ENCODE measurements at places on chromosomes 5 and 9.

DNA sequence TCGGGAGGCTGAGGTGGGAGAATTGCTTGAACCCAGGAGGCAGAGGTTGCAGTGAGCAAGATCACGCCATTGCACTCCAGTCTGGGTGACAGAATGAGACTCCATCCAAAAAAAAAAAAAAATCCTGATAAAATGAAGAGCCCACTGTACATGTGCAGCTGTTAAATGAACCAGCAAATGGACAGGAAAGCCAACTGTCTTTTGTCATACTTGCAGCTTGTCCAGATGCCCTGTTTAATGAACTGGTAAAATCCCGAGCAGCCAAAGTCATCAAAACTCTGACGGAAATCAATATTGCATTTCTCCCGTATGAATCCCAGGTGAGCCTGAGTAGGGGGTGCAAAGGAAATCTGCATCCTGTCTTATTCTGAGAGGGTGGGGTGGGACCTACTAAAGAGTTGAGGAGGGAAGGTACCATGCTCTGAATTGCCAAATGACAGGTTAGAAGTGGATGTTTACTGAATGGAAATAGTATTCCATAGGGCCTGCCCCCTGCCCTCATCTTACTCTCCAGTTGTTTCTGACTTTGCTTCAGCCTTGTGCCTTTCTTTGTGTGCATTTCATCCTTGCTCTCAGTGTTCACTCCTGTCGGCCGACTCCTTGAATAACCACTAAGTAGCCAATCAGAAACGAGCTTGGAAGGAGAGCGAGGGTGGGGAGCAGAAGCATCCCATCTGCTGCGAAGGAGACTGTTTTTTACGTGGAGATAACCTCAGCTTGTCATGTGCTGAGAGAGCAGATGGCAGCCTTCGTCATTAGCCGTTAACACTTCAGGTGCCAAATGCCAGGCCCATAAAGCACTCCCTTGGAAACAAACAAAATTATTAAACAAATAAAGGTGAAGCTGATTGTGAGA, 45.7 kb upstream of the CFAP157 start:
- DNase-seq: peak; percentile 9

DNA sequence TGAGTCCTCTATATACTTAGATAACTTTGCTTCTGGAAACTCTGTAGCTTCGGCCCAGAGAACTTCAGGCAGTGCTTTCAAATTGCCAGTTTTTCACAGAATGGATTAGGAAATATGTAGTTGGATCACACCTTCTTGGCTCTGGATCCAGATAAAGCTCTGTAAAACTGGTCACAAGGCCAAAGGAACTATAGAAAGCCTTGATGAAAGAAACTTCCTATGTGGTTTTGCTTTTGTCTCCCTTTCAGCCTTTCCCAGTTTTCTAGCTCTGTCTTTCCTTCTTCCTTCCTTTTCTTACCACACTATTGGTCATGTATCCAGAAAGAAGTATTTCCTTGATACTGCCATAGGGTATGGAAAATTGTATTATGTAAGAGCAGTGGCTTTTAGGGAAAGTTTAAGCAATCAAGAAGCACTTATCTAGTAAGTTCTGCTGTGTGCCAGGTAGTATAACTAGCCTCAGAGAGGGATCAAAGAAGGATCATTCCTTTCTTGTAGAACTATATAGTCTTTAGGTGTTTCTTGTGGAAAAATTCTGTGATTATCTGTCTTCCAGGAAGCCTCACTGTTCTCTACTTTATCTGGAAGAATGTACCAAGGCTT, 6.3 kb downstream of the GPR21 start:
- no peak for DNase-seq

DNA sequence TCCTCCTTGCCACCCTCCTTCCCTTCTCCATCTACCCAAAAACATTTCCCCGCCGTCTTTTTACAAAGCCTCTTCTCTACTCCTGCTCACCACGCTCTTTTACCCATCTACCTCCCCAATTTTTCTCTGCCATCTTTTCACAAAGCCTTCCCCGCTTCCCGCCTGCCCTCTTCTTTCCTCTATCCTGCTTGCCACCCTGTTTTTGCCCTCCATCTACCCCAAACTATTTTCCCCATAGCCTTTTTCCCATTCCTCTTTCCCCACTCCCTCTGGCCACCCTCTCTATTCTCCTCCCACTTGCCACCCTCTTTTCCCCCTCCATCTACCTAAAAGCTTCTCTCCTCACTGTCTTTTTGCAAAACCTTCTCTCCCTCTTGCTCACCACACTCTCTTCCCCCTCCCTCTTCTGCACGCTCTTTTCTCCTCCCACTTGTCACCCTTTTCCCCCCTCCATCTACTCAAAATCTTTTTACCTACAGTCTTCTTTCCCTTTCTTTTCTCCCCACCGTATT, 19.4 kb upstream of the TRIM52 start:
- no peak for DNase-seq

GRCh38 chr9:113724202-113724601, 151.9 kb upstream of the ZNF618 start:
- no peak for DNase-seq

DNA sequence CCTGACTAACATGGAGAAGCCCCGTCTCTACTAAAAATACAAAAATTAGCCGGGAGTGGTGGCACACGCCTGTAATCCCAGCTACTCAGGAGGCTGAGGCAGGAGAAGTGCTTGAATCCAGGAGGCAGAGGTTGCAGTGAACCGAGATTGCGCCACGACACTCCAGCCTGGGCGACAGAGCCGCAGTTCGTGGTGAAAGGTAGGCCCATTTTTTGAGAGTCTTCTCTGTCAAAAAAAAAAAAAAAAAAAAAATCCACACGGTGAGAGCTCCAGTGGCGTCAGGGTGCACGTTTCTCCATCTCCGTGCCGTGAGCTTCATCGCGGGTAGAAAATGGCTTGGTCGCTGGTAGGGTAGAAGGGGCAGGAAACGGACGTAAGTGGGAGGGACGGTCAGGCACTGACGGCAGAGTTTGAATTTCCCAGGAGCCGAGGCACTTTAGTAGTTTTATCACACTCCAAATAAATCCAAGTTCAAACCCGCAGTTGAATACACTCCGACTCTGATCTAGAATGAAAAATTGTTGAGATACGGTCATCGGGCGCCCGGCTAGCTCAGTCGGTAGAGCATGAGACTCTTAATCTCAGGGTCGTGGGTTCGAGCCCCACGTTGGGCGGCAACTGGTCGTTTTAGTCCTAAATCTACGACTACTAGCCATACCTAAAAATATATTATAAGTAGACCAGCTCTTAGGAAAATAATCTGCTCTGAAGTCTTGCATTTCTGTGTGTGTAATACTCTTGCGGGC, 2.4 kb upstream of the TRIM7 start:
- DNase-seq: peak; percentile 94

- no peak for DNase-seq
These were observed 90.1 kb downstream of the SNCAIP start for GRCh38 chr5:122401976-122402725.

GRCh38 chr5:110842948-110843347, 104.1 kb downstream of the SLC25A46 start:
- no peak for DNase-seq

GRCh38 chr5:158313027-158313732, 454.2 kb upstream of the CLINT1 start:
- DNase-seq: peak; percentile 5

GRCh38 chr5:607541-608428, 4.4 kb upstream of the CEP72 start:
- no peak for DNase-seq

DNA sequence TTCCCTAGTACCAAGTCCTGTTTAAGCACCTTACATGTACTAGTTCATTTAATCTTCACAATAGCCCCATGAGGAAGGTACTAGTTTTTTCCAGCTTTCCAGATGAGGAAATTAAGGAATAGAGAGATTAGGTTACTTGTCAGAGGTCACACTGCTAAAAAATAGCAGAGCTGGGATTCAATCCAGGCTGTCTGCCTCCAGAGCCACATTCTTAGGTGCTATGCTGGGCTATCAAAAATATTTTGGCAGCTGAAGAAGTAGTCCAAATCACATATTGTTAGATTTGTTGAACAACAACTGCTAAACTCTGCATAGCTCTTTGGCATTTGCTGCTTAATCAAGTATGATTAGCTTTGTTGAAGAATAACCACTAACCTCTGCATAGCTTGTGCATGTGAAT, 591.5 kb upstream of the KLF4 start:
- peak; percentile 40 for DNase-seq

DNA sequence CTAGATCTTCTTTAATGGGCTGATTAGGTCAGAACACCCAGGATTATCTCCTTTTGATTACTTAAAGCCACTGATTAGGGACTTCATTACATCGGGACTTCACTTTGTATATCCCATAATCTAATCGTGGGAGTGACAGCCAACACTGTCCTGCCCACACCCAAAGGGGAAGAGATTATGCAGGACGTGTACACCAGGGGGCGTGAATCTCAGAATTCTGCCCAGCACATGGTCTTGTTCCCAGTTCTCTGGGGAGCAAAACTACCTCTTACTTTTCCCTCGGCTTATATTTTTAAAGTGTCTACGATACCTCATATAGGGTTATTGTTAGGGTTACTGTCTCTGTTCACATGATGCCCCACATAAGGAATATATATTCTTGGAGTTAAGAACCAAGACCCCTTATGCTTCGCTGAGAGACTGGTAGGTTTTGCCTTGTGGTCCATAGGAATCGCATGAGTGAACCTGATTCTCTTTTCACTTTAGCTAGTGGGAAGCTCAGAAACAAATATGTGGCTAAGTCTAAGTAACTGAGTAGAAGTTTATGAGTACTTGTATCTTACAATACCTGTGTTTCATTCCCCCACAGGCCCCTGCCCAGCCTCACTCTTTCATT, 192.7 kb downstream of the GNA14 start:
- no peak for DNase-seq

DNA sequence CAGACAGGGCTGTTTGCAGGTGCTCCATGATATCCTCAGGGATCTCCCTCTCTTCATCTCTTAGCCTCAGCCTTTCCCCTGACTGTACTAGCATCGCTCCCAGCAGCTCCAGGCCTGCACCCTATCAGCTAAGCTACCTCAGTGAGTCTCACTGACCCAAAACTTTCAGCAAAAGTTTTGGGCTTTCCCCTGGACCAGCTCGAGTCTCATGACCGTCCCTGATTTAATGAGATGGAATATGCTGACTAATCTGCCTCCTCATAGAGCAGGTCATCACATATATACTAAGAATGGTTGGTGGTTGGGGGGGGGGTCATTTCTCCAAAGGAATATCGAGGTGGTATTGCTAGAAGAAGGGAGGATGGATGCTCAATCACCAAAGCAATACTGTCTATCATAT, 151.5 kb downstream of the NR3C1 start:
- DNase-seq: no peak

DNA sequence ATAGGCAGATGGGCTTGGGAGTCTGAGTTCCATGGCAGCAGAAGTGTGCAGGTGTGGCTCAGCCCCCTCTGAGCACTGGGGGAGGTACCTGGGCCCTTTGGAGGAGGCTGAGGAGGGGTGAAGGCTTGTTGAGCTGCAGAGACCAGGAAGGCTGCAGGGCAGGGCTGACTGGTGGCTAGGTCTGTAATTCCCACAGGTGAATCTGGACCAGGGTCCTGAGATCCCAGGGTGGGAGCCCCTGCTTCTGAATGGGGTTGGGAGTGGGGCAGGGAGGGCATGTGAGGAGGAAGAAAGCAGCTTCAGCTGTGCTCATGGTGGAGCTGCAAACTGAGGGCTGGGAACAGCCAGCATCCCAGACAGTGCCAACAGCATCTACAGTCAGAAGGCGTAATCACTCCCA, 111.1 kb downstream of the CACNA1B start:
- no peak for DNase-seq

DNA sequence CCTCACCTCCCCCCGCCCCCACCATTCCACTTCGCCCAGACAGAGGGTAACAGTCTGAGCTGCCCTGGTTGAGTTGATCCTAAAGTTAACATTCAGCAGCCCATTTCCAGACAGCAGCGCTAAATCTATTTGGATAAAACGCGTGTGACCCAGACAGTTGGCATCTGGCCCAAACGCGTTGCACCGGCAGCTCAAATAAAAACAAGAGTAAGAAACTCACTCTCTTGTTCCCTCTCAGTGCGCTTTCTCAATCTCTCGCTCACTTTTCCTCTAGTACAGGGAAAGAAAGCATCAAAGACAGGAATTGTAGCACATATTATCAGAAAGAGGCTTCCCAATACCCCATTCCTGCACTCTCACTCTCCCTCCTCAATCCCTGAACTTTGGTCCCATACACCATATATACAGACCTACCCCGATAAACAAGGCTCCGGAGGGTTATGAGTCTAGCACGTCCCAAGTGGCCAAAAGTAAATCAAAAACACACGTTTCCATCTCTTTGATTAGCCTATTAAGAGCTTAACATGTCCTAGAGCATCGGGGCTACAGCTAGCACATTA, 1.3 kb downstream of the ADAMTS6 start:
- DNase-seq: peak; percentile 87

DNA sequence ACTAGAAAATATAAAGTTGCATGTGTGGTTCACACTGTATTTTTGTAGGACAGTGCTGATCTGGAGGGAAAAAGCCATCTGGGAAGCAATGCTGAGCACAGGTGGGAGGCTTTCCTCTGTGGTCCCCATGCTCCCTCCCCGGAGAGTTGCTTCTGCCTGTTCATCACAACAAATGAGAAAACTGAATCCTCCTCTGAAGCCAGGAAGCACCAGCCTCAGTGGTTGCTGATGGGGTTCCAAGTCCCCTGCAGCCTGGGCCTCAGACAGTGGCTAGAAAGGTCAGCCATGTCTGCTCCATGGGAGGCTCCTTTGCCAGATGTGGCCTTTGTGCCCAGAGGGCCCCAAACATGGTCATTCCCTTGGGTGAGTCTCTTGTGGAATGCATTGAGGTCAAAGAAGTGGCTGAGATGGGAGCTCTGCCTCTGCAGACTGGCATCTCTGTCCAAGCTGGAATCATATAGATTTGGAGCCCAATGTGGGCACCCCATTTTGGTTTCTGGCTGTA, 77.6 kb downstream of the C5orf15 start:
- no peak for DNase-seq

DNA sequence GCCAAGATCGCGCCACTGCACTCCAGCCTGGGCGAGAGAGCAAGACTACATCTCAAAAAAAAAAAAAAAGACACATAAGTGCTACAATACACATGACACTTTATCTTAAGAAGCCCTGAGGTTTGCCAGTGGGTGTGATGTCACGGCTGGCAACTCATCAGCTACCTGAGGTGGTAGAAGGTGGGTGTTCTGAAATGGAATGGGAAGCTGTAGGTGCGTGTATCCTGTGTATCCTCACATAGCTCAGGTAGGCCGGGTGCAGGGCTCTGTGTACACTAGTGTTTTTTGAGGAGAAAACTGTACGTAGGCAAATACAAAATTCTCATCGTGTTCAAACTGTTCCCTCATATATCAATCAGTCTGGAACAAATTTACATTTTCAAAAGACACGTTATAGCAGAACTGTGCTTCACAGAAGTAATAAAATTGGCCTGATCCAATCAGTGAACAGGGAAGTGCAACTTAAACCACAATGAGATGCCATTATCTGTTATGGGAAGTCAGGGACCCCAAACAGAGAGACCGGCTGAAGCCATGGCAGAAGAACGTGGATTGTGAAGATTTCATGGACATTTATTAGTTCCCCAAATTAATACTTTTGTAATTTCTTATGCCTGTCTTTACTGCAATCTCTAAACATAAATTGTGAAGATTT, 10.4 kb downstream of the BICD2 start:
- DNase-seq: no peak

GRCh38 chr9:93252116-93252780, 68.3 kb downstream of the WNK2 start:
- no peak for DNase-seq

- no peak for DNase-seq
These were observed at the start of gene RNF183 for GRCh38 chr9:113302792-113303418. RNF183 (minus strand) TSS chr9:113303376; CDS start chr9:113298184, 5,192 bp downstream.

Data from fibroblast of lung (primary cell).